Endothelial cell (in vitro differentiated cells): ENCODE measurements at places on chromosomes 4 and X.
A peak's percentile ranks its signal among the peaks of the same experiment; 100 is the strongest.

- DNase-seq: no peak
Observed at GRCh38 chrX:85379174-85379907, at the start of gene POF1B. Gene POF1B (minus strand): TSS chrX:85379665. CDS start chrX:85379454, 211 bp downstream.

- no peak for DNase-seq
Observed at GRCh38 chrX:27439771-27440170, 23.4 kb downstream of the PPP4R3C start.

DNA sequence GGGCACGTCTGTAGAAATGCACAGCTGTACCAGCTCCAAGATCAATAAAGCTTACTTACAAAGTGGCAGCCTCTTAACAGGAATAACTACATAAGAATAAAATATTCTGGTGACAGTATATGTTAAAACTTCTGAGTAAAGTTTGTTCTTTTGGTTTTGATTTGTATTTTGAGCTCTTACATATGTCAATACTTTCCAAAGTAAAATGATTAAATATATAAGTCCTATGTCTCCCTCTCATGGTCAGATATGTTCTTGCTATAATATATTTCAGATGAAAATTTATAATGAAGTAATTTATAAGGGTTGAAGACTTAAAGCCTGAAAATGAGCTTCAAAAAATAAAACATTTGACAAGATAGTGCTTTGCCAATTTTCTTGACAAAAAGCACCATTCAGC lies 254.4 kb downstream of the NPFFR2 start:
- no peak for DNase-seq

- no peak for DNase-seq
Observed at GRCh38 chr4:128538111-128538882, 250.7 kb upstream of the PGRMC2 start.

DNA sequence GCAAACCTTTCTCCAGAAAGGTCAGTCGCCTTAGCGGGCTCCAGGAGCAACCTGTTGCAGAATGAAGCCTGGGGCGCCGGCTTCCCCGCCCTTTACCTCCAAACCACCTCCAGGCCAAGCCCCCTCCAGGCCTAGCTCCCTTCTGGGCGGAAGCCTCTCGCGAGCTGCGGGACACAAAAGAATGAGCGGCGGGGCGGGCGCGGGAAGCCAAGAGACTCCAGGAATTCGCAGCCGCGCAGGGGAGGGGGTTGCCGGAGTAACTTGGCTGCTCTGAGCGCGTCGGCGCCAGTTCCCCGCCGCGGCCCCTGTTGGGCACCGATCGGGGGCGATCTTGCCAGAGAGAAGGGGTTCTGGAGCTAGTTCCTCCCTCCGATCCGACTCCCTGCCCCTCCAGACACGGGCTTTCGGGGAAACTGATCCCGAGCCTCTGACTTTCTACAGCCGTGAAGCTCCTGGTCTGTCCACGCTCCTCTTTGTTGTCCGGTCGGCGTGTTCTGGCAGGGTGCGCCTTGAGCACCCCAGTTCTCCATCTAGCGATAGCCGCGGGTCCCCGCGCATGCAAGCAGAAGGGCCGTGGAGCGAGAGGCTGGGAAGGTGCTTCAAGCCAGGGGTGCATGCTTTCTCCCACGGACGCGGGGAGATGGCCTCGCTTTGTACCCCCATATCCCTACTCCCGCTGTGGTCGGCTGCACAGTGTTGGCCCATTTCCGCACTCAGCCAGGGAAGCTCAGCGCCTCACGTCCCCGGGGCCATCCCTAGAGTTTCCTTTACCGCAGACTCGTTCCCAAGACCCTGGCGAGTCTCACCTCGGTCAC lies 1.2 kb downstream of the PROM1 start:
- DNase-seq: peak; percentile 79

DNA sequence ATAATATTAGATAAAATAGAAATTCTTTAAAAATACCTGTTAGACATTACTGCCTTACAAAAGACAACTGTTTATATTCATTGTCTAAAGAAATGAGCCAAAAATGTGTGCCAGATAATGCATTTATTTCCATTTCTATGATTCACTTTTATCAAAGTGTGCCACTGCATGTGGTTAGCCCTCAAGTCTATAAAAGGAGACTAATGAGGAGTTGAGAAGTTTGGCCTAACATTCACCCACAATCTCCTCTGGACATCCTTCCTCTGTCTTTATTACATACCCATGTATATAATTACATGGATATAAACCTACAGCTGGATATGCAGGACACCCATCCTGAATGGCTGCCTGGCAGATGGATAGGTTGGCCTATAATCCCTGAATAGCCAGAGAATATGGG lies 42.6 kb upstream of the PDE5A start:
- DNase-seq: no peak

DNA sequence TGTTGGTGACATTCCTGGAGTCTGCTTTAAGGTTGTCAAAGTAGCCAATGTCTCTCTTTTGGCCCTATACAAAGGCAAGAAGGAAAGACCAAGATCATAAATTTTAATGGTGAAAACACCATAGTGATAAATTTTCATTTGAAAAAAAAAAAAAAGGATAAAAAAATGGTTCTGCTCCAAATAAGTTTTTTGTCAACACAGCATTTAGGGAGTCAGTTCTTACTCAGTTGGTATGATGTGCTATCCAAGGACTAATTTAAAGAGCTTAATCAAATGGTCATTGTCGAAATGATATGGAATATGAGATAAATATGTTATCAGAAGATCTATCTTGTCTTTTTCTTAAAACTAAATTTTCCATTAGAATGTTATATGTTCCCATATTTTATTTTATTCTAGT lies 83.9 kb downstream of the PCDH18 start:
- no peak for DNase-seq

GRCh38 chr4:152609481-152609880 lies 70.3 kb downstream of the TMEM154 start:
- DNase-seq: no peak

DNA sequence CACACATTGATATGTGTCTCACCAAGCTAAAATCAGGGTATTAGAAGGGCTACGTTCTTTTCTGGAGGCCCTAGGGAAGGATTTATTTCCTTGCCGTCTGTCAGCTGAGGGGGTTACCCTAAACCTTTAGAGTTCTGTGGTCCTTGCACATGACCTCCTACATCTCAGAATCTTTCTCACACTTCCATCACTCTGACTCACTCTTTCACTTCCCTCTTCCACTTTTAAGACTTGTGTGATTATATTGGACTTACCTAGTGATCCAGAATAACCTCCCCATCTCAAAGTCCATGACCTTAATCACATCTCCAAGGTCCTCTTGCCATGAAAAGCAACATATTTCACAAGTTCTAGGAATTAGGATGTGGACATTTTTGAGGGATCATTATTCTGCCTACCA lies 53.6 kb upstream of the FUNDC1 start:
- no peak for DNase-seq

DNA sequence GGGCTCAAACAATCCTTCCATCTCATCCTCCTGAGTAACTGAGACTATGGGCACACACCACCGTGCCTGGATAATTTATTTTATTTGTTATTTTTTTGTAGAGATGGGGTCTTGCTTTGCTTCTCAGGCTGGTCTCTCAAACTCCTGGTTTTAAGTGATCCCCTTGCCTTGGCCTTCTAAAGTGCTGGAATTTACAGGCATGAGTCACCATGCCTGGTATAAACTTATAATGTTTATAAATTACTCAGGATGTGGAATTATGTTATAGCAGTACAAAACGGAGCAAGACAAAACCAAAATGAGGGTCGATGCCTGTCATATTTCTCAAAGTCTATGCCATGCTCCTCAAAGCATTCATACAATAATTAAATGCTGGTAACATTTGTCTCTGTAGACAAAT lies 29.8 kb upstream of the TEX13C start:
- no peak for DNase-seq

DNA sequence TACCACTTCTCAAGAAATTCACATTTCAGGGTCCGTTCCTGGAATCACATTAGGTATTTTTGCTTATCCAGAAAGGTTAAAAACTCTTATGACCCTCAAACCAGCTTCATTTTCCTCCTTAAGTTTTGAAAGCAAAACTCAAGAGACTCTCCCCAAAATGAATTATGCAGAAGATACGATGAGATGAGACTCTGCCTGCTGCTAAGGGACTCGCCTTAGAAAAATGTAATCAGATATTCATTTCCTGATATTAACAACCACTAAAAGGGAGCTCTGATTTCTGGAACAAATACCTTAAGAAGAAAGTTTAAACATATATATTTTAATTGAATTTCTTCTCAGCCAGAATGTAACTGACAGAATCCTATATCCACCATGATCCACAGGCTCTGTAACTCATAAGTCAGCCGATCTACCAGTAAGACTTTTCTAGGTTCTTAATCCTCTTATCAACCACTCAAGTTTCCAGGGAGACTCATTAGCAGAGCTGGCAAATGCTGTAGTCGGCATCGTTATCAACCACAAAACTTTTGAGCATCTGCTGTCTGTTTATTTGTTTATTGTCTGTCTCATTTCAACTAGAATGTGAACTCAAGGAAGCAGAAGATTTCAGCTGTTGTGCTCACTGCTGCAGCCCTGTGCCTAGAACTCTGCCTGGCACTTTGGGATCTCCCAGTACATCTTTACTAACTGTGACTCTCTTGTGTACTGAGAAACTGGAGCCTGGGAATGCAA lies 112.5 kb downstream of the LDB2 start:
- no peak for DNase-seq

DNA sequence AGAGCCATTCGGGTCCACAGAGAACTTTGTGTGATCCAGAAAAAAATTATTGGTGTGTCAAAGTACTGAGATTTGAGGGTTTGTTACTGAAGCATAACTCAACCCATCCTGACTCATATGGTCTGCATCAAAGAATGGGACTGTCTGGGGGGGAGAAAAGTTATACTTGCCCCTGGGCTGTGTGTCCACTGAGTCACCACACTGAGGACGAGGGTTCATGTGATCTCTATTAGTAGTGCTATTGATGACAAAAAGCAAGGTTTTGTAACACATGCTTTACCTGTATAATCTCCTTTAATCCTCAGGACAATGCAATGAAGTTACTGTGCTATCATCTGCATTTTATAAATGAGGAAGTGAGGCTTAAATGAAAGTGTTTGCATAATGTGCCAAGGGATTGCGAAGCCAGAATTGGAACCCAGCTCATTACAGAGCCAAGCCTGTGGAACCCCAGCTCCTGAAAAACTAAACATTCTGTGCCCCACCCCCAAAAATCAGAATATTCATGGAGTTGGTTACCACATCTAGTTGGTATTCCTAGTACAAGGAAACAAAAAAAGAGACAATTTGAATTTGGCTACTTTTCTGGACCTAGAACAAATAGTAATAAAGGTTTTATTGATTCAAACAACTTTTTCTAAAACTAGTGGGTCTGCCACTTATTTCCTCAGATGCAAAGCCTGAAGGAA lies 31.2 kb downstream of the CCDC149 start:
- no peak for DNase-seq

GRCh38 chr4:108700081-108700757 lies 49.8 kb downstream of the OSTC start:
- DNase-seq: no peak

DNA sequence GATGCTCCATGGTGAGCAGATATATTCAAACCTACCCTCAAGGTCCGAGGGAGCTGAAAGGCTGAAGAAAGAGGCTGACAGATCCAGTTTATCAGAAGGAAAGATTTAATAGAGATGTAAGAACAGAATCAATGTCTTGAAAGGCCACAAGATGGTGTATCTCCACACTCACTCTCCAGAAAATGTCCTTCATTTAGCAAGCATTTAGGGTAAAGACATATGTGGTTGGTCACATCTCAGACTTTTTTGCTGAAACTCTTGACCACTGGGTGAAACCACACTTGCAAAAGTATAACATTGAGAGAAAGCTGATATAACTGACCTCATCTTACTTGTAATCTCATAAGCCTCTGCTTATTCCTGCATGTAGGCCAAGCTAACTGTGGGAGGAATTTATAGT lies 745.8 kb upstream of the GALNTL6 start:
- DNase-seq: no peak

GRCh38 chrX:9835585-9836210 lies 49.5 kb downstream of the SHROOM2 start:
- DNase-seq: no peak

GRCh38 chr4:7865533-7865932 lies 74.1 kb downstream of the AFAP1 start:
- no peak for DNase-seq

- no peak for DNase-seq
Observed at GRCh38 chr4:158428242-158428641, 93.4 kb upstream of the RXFP1 start.

GRCh38 chr4:48660347-48660746 lies 119.7 kb downstream of the FRYL start:
- DNase-seq: no peak

DNA sequence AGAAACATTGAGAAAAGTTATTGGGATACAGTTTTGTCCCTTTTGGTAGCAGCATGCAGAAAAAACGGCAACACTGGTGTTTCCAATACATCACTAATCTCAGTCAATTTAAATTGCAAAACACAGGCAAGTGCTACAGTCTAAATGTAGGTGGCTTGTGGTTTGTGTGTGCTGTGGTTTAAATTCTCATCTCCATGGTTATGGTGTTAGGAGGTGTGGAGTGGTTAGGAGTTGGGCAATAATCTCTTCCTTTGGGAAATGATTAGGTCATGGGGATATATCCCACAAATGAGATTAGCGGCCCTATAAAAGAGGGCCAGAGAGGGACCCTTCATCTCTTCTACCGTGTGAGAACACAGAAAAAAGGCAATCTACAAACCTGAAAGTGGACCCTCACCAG lies 1344.3 kb downstream of the ADGRL3 start:
- DNase-seq: no peak

- no peak for DNase-seq
Observed at GRCh38 chr4:129176864-129177263, 80.9 kb downstream of the C4orf33 start.

- DNase-seq: no peak
Observed at GRCh38 chr4:163167333-163167626, 590 bp upstream of the NAF1 start.

GRCh38 chr4:55345980-55346850 lies at the start of gene SRD5A3:
Gene SRD5A3 (plus strand): TSS chr4:55346242. CDS start chr4:55346337, 95 bp downstream.
- peak; percentile 93 for DNase-seq

DNA sequence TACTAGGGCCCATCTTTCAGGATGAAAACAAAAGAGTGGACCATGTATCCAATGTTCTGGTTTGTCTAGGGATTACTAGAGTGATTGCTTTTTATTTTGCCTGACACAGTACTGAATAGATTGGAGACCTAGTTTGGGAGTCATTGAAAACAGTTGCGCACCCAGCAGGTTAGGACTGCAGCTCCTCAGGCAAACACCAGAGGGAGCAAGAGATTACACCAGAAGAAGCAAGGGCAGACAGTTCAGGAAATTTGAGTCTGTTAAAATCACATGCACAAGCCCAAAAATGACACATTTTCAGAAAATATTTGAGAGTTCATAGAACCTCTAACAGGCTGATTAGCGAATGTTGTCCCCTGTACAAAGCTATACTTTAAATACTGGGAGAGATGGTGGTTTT lies 55.6 kb downstream of the CYLC1 start:
- peak; percentile 24 for DNase-seq

GRCh38 chr4:131566026-131566425 lies 1583.1 kb upstream of the PCDH10 start:
- no peak for DNase-seq

GRCh38 chrX:147788641-147789350 lies 122.9 kb upstream of the FMR1 start:
- no peak for DNase-seq

DNA sequence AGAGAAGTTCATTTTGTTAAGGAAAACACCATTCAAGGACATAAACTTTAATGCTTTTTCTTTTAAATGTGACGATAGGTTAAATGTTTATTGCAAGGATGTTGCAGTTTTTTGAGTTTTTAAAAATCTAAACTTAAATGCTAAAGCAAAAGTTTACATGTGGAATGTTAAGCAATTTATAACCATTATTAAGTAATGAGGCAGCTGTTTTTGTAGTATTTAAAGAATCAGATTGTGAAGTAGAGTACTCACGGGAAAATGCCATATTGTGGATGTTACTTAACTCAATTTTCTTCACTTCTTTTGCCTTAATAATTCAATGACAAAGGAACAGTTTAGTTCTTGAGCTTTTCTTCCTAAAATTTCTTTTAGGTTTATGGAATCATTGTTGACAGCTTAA lies 43.5 kb downstream of the UBE2K start:
- DNase-seq: no peak
